ENCODE measurements at places on chromosomes 7 and 10. TPM values are rescaled to one million over a fixed set of nuclear protein-coding genes. Genes with fewer than 3 reads are reported as not detected.

DNA sequence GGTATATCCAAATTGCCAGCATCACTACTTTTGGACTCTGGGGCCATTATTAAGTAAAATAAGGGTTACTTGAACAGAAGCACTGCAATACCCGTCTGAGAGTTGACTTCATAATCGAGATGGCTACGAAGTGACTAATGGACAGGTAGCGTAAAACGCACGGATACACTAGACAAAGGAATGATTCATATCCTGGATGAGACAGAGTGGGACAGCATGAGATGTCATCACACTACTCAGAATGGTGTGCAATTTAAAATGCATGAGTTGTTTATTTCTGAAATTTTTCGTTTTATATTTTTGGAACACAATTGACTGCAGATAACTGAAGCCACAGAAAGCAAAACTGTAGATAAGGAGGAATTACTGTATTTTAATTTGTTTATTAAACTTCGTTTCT, 421.5 kb upstream of the LRGUK start:
- H3K27ac ChIP-seq: no peak overlapping the region
- H3K36me3 ChIP-seq: no peaks in the 10 kb centered on the region
- H3K27me3 ChIP-seq: no peaks in the 10 kb centered on the region
- no peak for DNase-seq
- H3K4me1 ChIP-seq: peaks cover 13% of the 10 kb centered on the region
- no peak overlapping the region for H3K4me3 ChIP-seq

DNA sequence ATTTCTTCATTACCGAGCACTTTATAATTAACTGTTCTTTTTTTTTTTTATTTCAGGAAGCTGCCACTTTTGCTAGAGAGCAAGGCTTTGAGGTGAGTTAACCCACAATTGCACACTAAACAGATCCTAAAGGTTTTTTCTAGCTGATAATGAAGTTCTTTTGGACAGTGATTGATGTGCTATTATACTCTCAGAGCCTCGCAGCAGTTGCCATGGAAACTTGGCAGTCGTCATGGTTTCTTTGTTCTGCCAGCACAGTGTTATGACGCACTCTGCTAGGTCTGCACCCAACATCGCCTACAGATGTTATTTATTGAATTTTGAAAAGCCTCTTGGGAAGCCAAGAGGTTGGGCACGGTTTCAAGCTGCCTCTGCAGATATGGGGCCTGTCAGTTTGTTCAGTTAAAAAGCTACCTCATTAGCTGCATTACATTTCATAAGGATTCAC, 237.2 kb upstream of the KAT6B start:
- peak; percentile 77 for DNase-seq
- peaks cover 8% of the 10 kb centered on the region for H3K36me3 ChIP-seq
- no peak overlapping the region for H3K4me3 ChIP-seq
- H3K27me3 ChIP-seq: no peaks in the 10 kb centered on the region
- peak overlapping the region; percentile 71 for H3K27ac ChIP-seq

DNA sequence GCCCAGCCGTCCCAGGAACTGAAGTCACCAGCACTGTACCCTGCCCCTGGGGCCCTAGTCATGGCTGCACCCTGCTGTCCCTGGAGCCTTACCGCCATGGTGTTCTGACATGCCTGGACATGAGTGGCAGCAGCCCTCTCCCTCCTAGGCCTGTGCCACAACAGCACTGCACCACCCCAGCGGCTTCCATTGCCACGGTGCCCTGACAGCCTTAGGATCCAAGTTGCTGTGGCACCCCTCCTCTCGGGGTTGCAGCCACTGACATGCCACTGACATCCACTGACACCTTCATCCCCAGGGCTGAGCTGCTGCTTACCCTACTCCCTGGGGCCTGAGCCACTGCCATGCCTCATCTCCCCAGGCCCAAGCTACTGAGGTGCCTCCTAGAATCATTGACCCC, 39.6 kb upstream of the SHH start:
- H3K27me3 ChIP-seq: peaks cover 2% of the 10 kb centered on the region
- no peak for DNase-seq
- no peaks in the 10 kb centered on the region for H3K36me3 ChIP-seq
- no peak overlapping the region for H3K27ac ChIP-seq

DNA sequence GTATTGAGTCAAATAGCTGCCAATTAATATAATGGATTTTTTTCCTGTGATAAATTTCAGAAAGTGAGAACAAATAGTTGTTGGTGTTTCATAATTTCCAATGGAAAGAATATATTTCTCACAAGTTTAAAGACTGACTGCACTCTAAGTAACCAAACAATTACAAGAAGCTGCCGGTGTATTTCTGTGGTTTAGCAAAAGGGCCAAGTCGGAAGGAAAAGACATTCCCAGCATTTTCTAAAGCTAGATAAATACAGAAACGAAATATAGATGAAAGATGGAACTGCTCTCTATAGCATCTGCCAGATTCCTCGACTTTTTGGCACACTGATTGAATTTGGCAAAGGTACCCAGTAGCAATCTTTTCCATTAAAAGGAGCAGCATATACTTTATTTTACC, 92.7 kb upstream of the MKX start:
- no peak overlapping the region for H3K4me3 ChIP-seq
- H3K27ac ChIP-seq: no peak overlapping the region
- no peaks in the 10 kb centered on the region for H3K4me1 ChIP-seq
- no peaks in the 10 kb centered on the region for H3K27me3 ChIP-seq
- no peak for DNase-seq

- H3K4me3 ChIP-seq: no peak overlapping the region
- no peaks in the 10 kb centered on the region for H3K36me3 ChIP-seq
- DNase-seq: no peak
- H3K4me1 ChIP-seq: no peaks in the 10 kb centered on the region
Observed at GRCh38 chr7:73921623-73922528, 60.9 kb downstream of the TMEM270 start.

- DNase-seq: no peak
- no peak overlapping the region for H3K4me3 ChIP-seq
- H3K27me3 ChIP-seq: no peaks in the 10 kb centered on the region
- H3K4me1 ChIP-seq: peaks cover 32% of the 10 kb centered on the region
- H3K36me3 ChIP-seq: no peaks in the 10 kb centered on the region
- H3K27ac ChIP-seq: no peak overlapping the region
Observed at GRCh38 chr10:88853155-88853881, 1.7 kb upstream of the ANKRD22 start.

- no peaks in the 10 kb centered on the region for H3K36me3 ChIP-seq
- DNase-seq: no peak
- H3K4me3 ChIP-seq: no peak overlapping the region
- no peaks in the 10 kb centered on the region for H3K27me3 ChIP-seq
- no peak overlapping the region for H3K27ac ChIP-seq
Observed at GRCh38 chr7:111998326-111998725, 207.9 kb downstream of the DOCK4 start.

GRCh38 chr7:140610204-140611165, 30.1 kb downstream of the DENND2A start:
- no peaks in the 10 kb centered on the region for H3K4me1 ChIP-seq
- H3K27me3 ChIP-seq: peaks cover 3% of the 10 kb centered on the region
- H3K4me3 ChIP-seq: no peak overlapping the region
- no peak for DNase-seq

- H3K4me3 ChIP-seq: no peak overlapping the region
- no peak for DNase-seq
- H3K27me3 ChIP-seq: no peaks in the 10 kb centered on the region
- peaks cover 38% of the 10 kb centered on the region for H3K36me3 ChIP-seq
Observed at GRCh38 chr10:124723826-124724225, 20.4 kb downstream of the FAM53B start.

DNA sequence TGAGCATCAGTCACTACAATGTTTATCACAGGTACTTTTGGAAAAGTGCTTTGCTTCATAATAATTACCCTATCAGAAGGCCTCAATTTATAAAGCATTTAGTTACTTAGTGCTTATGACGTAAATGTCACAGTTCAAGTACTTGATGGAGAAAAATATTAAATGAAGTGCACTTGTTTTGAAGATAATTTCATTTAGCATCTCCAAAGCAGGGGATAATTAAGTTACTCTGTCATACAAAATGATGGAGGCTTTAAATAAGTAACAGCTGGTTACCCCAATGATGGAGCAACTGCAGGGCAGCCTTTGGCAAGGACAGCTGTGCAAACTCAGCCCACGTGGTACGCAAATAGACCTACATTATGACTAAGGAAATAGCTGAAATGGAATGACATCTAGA, 768.8 kb downstream of the GRM8 start:
- H3K4me1 ChIP-seq: no peaks in the 10 kb centered on the region
- H3K27ac ChIP-seq: no peak overlapping the region
- H3K4me3 ChIP-seq: no peak overlapping the region
- H3K36me3 ChIP-seq: no peaks in the 10 kb centered on the region

- no peak overlapping the region for H3K4me3 ChIP-seq
- H3K27ac ChIP-seq: no peak overlapping the region
- DNase-seq: no peak
Observed at GRCh38 chr10:131869344-131869743, 31.5 kb upstream of the PPP2R2D start.

DNA sequence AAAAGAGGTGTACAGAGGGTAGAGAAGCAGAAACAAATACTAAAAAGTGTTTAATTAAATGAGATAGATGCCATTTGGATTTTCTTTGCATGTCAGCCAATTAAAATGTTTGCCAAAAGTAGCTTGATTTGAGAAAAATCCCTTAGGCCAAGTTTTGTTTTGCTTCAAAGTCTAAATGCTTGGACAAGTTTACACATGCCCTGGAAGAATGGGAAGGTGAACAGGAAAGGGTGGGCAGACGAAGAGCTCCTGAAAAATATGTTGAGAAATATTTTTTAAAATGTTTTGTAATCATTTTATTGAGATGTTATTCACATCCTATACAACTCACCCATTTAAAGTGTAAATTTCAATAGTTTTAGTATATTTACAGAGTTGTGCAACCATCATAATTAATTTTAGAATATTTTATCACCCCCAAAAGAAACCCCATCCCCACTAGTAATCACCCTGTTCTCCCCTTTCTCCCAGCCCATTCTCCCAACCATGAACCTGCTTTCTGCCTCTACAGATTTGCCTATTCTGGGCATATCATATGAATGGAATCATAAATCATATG, 98.5 kb upstream of the ANK3 start:
- H3K27me3 ChIP-seq: no peaks in the 10 kb centered on the region
- H3K27ac ChIP-seq: no peak overlapping the region
- no peak overlapping the region for H3K4me3 ChIP-seq

- no peaks in the 10 kb centered on the region for H3K36me3 ChIP-seq
- H3K4me1 ChIP-seq: no peaks in the 10 kb centered on the region
- peaks cover 4% of the 10 kb centered on the region for H3K27me3 ChIP-seq
- no peak overlapping the region for H3K27ac ChIP-seq
Observed at GRCh38 chr7:87810130-87810529, 66.0 kb downstream of the SLC25A40 start.

DNA sequence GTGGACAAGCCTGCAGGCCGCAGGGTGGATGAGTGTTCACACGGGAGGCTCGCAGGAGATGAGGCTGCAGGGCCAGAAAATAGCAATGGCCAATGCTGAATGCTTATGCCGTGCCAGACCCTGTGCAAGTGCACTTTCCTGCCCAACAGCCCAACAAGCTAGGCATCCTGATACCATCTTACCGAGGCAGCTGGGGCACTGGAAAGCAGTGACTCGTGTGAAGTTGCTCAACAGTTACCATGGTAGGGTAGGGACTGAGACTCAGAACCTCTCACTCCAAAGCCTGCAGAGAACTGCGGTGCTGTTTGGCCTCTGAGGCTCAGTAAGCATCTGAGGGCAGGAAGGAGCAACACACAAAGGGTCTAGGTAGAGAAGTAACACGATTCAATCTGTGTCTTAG, 43.7 kb downstream of the JAZF1 start:
- H3K27me3 ChIP-seq: peaks cover 11% of the 10 kb centered on the region
- H3K4me3 ChIP-seq: no peak overlapping the region
- H3K4me1 ChIP-seq: peaks cover 5% of the 10 kb centered on the region
- no peaks in the 10 kb centered on the region for H3K36me3 ChIP-seq
- H3K27ac ChIP-seq: no peak overlapping the region

GRCh38 chr7:55502124-55502857, 70.0 kb downstream of the VOPP1 start:
- peaks cover 12% of the 10 kb centered on the region for H3K36me3 ChIP-seq
- no peak overlapping the region for H3K27ac ChIP-seq
- DNase-seq: no peak
- no peaks in the 10 kb centered on the region for H3K27me3 ChIP-seq
- H3K4me3 ChIP-seq: no peak overlapping the region

- no peaks in the 10 kb centered on the region for H3K4me1 ChIP-seq
- no peaks in the 10 kb centered on the region for H3K36me3 ChIP-seq
Observed at GRCh38 chr10:124138883-124139348, 45.5 kb upstream of the CHST15 start.

GRCh38 chr10:511849-512191, 177.6 kb downstream of the DIP2C start:
- H3K4me3 ChIP-seq: no peak overlapping the region
- peaks cover 8% of the 10 kb centered on the region for H3K4me1 ChIP-seq
- no peak overlapping the region for H3K27ac ChIP-seq
- H3K27me3 ChIP-seq: peaks cover 11% of the 10 kb centered on the region
- DNase-seq: no peak
- H3K36me3 ChIP-seq: no peaks in the 10 kb centered on the region

GRCh38 chr7:42197451-42197850, 39.6 kb downstream of the GLI3 start:
- no peaks in the 10 kb centered on the region for H3K36me3 ChIP-seq
- DNase-seq: no peak
- H3K4me3 ChIP-seq: no peak overlapping the region
- H3K27ac ChIP-seq: no peak overlapping the region
- H3K27me3 ChIP-seq: peaks cover 4% of the 10 kb centered on the region
- peaks cover 4% of the 10 kb centered on the region for H3K4me1 ChIP-seq

- H3K27ac ChIP-seq: no peak overlapping the region
- peaks cover 4% of the 10 kb centered on the region for H3K36me3 ChIP-seq
- H3K4me1 ChIP-seq: peaks cover 11% of the 10 kb centered on the region
- no peak for DNase-seq
- no peaks in the 10 kb centered on the region for H3K27me3 ChIP-seq
Observed at GRCh38 chr10:24871011-24871935, 81.1 kb downstream of the PRTFDC1 start.

- H3K27me3 ChIP-seq: peaks cover 6% of the 10 kb centered on the region
- H3K36me3 ChIP-seq: no peaks in the 10 kb centered on the region
- DNase-seq: no peak
- peaks cover 8% of the 10 kb centered on the region for H3K4me1 ChIP-seq
- no peak overlapping the region for H3K4me3 ChIP-seq
- no peak overlapping the region for H3K27ac ChIP-seq
Observed at GRCh38 chr10:60913071-60913470, 30.9 kb downstream of the RHOBTB1 start.

SFRP5 gene
- not detected for total RNA-seq

GIMAP4 gene
- total RNA-seq: 39.1 TPM

SAMD9 gene
- total RNA-seq: 9.3 TPM

RAB19 gene
- 12.5 TPM for total RNA-seq

SKIDA1 gene
- 0.11 TPM for total RNA-seq

FEZF1 gene
- not detected for total RNA-seq

ATP6V0A4 gene
- total RNA-seq: not detected

UNCX gene
- not detected for total RNA-seq

UBTD1 gene
- 1.8 TPM for total RNA-seq

SYT15B gene
- 0.23 TPM for total RNA-seq

CDK14 gene
- total RNA-seq: 2.1 TPM

MYL10 gene
- total RNA-seq: not detected

ANKRD1 gene
- not detected for total RNA-seq

OPN4 gene
- total RNA-seq: not detected

CNPY1 gene
- not detected for total RNA-seq
